ENCODE measurements at places on chromosomes 2 and 18. TPM values are rescaled to one million over a fixed set of nuclear protein-coding genes. Genes with fewer than 3 reads are reported as not detected.

SULT1C2 gene
- total RNA-seq, result not detected

EPB41L3 gene
- 0.20 TPM for total RNA-seq

DNA sequence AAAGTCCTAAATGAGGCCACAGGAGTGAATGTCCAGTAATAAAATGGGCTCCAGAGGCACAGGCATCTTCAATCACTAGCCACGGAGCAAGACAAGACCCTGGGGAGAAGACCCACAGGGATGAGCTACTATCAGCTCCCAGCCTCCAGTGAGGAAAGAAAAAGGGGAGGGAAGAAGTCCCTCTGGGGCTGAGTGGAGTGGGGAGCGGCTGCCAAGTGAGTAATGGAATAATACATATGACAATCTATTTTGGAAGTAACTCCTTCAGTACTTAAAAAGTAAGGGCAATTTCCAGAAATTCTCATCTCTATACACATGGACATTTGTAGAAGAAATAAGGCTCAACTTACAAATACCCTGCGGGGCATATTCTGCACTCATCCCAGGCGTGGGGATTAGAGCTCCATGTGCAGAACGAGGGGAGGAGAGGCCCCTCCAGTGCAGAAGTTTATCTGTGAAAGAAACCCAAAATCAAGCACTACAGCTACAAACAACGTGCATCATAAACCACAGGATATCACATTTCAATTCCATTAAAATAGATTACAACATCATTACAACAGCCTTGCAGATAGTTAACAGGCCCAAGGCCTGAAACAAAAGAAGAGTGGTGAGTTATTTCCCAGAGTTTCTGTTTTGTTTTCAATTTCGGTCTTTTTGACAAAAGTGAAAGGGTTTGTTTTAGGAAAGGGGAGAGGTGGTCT is 84.9 kb downstream of the BCL11A start:
- DNase-seq, result no peak

- no peak for DNase-seq
These were observed 122.8 kb downstream of the SLC4A10 start for GRCh38 chr2:161746891-161747535.
